ENCODE measurements at places on chromosomes 6 and 20. TPM values are rescaled to one million over a fixed set of nuclear protein-coding genes. Genes with fewer than 3 reads are reported as not detected.

GRCh38 chr20:18537651-18538050, 29.6 kb upstream of the SMIM26 start:
- DNase-seq = no peak

DNA sequence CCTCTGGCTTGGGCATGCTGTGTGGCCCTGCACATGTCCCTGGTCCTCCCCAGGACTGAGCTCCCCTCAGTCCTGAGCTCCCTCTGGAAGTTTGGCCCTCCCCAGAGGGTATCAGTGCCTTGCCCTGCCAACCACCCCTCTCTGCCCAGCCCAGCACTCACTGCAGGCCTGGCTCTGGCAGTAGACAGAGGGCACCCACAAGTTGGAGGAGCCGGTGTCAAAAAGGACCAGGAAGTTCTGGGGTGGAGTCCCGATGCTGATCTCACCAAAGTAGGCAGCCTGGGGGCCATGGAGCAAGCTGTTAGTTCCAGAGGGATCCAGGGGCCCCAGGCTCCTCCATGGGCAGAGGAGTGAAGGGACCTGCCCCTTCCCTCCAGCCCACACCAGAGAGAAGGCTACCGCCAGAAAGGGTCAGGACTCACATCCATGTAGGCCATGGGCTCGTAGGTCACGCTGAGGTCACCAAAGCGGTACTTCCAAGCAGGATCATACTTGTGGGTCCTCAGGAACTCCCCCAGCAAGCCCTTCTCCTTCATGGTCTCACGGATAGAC, 2.9 kb downstream of the PGC start:
- DNase-seq = no peak

DNA sequence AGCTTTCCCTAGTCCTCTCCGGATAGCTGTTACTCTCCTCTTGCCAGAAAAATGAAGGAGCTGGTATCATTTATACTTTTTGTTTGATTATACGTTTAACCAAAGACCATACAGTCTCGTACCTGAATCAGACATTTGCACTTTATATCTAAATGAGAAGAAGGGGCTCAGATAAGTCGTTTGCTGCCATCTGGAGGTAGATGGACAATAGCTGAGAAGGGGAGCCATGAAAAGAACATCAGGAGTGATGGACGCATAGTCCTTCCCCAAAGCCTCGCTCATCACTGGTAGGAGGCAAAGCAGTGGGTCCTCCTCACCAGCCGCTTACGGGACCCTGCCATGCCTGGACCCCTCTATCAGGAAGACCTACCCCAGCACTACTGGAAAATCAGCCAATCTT, 45.4 kb downstream of the RPF2 start:
- DNase-seq = no peak

DNA sequence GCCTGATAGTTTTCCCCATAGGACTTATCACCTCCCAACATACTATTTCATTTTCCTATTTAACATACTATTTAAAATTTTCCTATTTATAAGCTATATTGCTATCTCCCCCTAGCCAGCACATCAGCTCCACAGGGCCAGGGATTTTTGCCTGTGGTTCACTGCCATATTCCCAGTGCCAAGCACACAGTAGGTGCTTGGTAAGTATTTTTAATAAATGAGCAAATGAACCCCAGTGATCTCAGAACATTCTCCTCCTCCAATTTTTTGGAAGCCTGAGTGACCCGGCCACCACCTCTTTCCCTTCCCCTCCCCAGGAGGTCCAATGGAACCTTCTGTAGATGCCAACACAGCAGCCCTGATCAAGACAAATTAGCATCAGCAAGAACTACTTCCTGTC, 33.3 kb downstream of the NFATC2 start:
- no peak for DNase-seq

DNA sequence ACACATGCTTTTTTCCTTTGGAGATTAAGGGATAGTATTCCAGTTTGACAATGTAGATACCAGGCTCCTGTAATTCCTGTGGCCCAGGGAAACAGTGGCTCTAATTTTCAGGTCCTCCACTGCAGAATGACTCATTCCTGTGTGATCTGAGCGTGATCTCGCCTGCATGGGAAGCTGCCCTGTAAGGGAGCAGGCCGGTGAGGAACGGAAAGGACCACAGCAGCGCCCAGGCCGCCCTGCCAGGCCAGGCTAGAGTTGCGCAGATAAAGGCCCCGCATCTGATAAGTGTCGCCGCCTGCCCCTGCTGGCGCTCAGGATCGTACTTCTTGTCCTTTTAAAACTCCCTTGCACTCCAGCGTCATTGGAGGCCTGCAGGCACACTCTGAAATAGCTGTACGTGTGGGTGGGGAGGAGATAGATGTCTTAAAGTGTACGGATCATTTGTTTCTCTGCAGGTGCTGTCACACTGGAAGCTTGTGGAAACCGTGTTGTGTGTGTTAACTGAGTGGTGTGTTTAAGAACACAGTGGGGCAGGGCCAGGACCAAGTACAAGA, 60.7 kb downstream of the SYNJ2 start:
- no peak for DNase-seq

- DNase-seq = no peak
Measured at GRCh38 chr20:34887023-34887422, 10.6 kb downstream of the ACSS2 start.

- no peak for DNase-seq
Measured at GRCh38 chr6:158086504-158087223, 81.4 kb downstream of the SERAC1 start.

DNA sequence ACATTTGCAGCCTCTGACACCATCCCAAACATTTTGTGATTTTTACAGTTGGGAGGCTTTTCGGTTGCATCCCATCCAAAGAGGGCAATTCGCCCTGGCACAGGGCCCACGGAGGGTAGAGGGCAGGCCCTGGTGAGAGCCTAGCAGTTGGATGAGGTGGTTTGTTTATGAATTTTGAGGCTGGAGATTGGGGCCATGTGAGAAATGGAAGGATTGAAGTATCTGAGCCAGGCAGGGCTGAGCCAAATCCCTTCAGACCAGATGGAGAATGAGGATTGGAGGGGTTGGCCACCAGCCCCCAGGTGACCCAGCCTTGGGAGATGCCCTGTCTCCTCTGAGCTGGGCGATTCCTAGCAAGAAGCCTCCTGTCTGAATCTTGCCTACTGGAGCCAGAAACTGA, 52.6 kb upstream of the CCDC167 start:
- no peak for DNase-seq

DNA sequence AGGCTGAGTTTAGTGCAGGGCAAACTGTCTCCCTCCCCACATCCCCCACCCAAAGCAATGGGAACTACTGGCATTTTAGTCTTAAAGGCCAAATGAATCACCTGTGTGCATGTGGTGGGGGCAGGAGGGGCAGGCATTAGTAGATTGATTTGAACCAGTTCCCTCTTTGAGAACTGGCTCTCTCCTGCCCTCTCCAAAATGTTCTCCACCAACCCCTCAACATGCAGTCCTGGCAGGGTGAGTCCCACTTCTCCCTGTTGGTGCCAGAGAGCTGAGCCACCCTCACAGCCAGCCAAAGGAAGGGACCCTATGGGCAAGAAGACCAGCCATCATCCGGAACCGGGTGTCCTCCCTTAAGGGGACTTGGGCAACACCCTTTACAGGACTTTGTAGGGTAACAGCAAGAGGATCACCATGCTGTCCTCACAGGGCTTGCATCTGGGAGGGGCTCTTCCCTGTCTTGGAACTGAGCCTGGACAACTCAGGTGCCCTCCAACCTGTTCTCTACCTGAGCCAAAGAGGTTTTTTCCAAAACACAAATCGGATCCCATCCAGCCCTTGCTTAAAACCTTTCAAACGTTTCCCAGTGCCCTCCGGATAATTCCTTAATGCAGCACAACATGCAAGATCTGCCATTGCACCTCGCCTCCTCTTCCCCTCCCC, 80.6 kb downstream of the MRPL14 start:
- DNase-seq = no peak

Gene DNMT3B
- 29.0 TPM for total RNA-seq

Gene PGBD1
- total RNA-seq = 18.1 TPM

Gene LRRC73
- total RNA-seq = 1.2 TPM

Gene PACSIN1
- total RNA-seq = 0.47 TPM
